Naive thymus-derived CD8-positive, alpha-beta T cell (primary cell): ENCODE measurements at places on chromosomes 7 and 10.

DNA sequence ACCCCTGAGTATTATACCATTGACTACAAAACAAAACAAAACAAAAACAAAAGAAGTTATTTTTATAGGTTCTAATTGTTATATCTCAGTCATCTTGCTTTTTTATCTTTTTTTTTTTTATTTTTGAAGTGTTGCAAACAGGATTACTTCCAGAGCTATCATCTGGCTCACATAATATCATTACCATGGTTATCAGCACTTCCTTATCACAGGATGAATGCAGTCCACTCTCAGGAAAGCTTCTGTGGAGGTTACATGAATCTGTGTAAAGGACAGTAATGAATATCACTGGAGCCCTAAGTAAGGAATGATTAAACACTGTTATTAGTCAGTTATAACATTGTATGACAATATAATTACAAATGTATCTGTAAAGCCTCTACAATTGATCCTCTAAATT is 451.5 kb downstream of the PLXDC2 start:
- no peak for DNase-seq
- H3K36me3 ChIP-seq, result no peaks in the 10 kb centered on the region
- H3K4me1 ChIP-seq, result no peaks in the 10 kb centered on the region
- no peak overlapping the region for H3K4me3 ChIP-seq
- H3K27ac ChIP-seq, result no peak overlapping the region
- H3K27me3 ChIP-seq, result no peaks in the 10 kb centered on the region

- no peak for DNase-seq
- H3K27me3 ChIP-seq, result peaks cover 3% of the 10 kb centered on the region
- H3K4me1 ChIP-seq, result no peaks in the 10 kb centered on the region
- no peak overlapping the region for H3K27ac ChIP-seq
- no peaks in the 10 kb centered on the region for H3K36me3 ChIP-seq
- H3K4me3 ChIP-seq, result no peak overlapping the region
Measured at GRCh38 chr10:121070275-121071070, 219.3 kb downstream of the WDR11 start.

DNA sequence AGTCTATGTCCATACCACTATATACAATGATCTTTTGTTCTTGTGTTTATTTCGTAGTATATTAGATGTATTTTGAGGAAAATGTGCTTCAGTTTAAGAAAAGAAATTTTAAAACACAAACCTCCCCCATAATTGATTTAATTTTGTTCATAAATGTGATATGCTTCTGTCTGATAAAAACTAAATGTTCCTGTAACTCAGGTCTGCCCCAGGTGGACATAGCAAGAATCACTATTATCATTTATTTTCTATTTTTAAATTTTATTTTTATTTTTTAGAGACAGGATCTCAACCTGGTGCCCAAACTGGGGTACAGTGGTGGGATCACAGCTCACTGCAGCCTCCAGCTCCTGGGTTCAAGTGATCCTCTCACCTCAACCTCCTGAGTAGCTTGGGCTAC is 43.2 kb downstream of the BEND7 start:
- H3K4me3 ChIP-seq, result no peak overlapping the region
- H3K27me3 ChIP-seq, result peaks cover 3% of the 10 kb centered on the region
- DNase-seq, result no peak
- H3K36me3 ChIP-seq, result no peaks in the 10 kb centered on the region
- H3K4me1 ChIP-seq, result peaks cover 6% of the 10 kb centered on the region

DNA sequence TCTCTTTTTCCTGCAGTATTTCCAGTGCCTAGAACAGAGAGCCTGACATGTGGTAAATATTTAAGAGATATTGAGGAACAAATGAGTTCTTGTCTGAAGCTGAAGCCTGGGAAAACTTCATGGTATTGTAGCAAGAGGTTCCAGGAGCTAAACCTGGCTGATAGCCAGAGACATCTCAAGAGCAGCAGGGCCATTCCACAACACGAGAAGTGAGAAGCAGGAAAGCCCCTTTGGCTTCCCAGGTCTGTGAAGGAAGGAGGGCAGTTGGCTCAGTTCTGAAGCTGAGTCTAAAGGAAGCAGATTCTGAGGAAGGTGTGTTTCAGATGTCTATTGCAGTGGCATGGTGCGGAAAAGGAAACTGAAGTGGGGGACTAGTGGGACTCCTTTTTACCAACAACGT is 63.8 kb upstream of the FAM204A start:
- H3K4me1 ChIP-seq, result no peaks in the 10 kb centered on the region
- H3K27ac ChIP-seq, result no peak overlapping the region
- H3K27me3 ChIP-seq, result peaks cover 5% of the 10 kb centered on the region
- no peak overlapping the region for H3K4me3 ChIP-seq

DNA sequence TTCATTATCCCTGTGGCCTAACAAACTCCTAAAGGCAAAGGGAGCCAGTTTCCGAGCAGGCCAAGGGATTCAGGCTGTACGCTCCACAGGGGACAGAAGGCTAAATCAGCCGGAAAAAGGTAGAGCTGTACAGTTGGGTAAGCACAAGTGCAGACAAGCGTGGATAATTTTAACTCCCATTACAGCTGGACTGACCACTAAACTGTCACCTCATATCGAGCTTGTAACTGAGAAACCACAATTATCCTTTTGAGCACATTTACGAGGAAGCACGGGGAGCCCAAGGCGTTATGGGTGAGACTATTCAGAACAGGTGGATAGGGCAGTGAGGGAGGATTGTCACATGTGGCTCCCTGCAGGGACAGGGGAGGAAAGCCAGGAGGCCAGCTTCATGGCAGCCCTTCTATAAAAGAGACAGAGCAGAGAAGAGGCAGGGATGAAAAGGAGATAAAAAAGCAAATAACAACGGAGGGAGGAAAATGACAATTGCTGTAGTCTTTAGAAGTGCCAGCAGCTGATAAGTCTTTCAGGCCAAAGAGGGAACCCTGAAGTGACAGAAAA is 288.0 kb downstream of the FGFR2 start:
- H3K4me1 ChIP-seq, result no peaks in the 10 kb centered on the region
- DNase-seq, result no peak
- no peak overlapping the region for H3K27ac ChIP-seq
- H3K4me3 ChIP-seq, result no peak overlapping the region
